ENCODE measurements at places on chromosomes 5 and 9.

- no peak for DNase-seq
These were observed 49.8 kb upstream of the PHYKPL start for GRCh38 chr5:178282391-178282790.

DNA sequence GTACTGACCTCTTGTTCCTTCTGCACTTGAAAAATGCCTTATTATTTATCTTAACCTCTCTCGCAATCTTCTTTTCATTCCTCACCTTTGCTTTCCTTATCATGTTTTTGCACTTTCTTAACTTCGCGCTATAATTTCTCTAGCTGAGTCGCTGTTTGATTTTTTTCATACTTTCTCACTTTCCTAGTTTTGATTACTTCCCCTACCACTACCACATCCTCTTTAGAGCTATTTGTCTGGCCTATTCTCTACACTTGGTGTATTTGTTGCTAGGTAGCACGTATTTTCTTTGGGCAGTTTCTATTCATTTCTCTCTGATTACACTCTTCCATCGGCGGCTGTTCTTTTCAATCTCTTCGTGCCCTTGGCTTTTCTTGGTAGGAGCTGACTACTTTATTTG, 611.8 kb downstream of the BNC2 start:
- DNase-seq: no peak

- DNase-seq: peak; percentile 65
These were observed 85.9 kb downstream of the SETX start for GRCh38 chr9:132268725-132269352.

DNA sequence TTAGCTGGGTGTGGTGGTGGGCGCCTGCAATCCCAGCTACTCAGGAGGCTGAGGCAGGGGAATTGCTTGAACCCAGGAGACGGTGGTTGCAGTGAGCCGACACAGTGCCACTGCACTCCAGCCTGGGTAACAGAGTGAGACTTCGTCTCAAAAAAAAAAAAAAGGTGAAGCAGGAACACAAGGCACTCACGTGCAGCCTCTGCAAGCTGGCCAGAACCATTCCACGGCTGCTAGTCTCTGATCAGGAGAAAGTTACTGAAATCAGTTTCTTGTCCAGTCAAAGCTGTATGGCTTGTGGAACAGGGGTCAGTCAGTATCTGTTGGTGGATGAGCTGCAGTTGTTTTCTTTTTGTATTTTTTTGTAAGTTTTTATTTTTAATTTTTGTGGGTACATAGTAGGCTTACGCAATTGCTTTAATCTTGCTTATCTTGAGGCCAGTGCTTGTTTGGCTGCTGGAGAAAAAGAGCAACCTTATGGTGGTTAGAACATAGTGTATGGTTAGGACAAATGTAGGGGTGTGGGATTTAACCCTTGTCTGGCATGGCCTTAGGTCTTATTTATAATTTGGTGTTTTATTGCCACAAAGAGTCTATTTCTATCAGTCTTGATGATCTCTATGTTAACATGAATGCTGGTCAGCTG, 32.7 kb upstream of the GTF2H2C start:
- no peak for DNase-seq

- DNase-seq: peak; percentile 32
These were observed 168.6 kb downstream of the MACROH2A1 start for GRCh38 chr5:135230251-135230925.

- DNase-seq: no peak
These were observed 51.8 kb downstream of the ANKRD33B start for GRCh38 chr5:10615693-10616092.

DNA sequence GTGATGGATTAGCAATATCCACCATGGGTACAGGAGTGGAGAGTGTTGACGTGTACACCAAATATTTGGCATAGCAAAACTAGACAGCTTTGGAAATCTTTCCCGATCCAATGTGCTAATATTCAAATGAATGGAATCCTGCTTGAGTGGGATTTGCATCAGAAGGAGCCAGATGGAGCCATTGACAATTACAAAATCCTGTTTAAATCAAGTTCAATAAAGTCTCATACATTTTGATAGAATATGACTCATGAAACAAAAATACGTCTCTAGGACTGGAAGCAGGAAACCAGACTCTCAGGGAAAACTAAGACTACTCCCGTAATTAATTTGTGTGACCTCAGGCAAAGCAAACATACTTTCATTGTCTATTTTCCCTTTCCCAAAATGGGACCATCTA, 13.0 kb downstream of the TNC start:
- no peak for DNase-seq

GRCh38 chr5:75567710-75568109, 43.5 kb upstream of the ANKDD1B start:
- DNase-seq: peak; percentile 68

Data from activated CD4-positive, alpha-beta T cell treated with anti-CD3 and anti-CD28 coated beads, Interleukin-2, Interleukin-6, amounts not matched to agents 100 ng/mL and 50 ng/mL, durations not matched to agents 16 hours and 8 hours (primary cell).